ENCODE measurements at places on chromosomes 7 and 10. TPM values are rescaled to one million over a fixed set of nuclear protein-coding genes. Genes with fewer than 3 reads are reported as not detected.

DNA sequence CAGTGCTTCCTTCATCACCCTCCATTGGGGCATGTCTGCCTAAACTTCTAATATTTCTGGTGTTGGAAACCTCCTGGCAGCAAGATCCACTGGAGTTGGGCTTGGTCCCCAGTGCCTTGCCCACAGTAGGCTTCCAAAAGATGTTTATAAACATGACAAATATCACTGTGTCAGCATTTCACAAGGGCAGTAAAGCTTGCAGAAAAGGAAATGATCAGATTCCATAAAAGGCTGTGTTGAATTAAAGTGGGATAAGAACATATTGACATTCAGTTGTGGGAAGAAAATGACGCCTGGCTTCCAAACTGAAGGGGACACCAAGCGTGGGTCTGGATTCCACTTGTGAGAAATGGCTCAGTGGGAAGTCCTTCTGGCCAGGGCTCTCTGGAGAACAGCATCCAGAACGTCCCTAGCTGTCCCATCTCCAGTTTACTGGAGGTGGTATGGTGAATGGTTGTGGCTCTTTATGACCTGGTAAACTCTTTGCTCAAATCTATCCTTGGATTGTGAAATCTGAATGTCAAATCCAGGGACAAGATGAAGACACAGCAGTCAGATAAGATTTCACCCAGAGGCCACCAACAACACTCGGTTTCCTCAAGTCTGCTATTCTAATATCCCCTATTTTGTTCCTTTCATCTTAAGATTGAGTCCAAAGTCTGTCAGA, 287.2 kb downstream of the TNS3 start:
- DNase-seq: no peak

GRCh38 chr7:22442882-22443369, 57.1 kb downstream of the STEAP1B start:
- DNase-seq: no peak

DNA sequence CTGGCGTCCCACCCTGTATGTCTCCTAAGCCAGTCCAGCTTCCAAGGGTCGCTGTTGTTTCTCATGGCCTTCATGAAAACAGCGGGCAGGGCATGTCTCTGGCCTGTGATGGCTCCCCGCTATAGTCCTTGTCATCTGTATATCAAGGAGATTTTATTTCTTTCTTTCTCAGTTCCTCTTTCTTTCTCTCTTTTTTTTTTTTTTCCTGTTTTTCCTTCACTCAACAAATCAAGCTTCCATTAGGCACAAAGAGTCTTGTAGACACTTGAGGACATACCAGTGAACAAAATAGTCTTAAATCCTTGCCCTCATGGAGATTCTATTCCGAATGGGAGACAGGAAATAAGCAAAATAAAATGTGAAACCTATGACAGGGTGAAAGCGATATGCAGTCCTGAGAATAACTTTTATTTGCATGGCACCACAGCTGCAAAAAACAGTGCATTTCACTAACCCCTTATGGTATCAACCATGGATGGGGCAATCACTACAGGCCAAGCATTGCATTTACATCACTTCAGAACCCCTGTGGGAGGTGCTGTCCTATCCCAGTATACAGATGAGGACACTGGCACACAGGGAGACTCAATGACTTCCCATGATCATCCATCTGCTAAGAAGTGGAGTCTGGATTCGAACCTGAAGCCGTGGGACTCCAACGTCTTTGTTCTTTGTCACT, 50.7 kb downstream of the SYPL1 start:
- DNase-seq: no peak

GRCh38 chr7:107999779-108000560, 3.0 kb downstream of the LAMB1 start:
- DNase-seq: no peak

GRCh38 chr10:8365935-8366911, 311.7 kb downstream of the GATA3 start:
- no peak for DNase-seq

- no peak for DNase-seq
These were observed 7.9 kb upstream of the FAM170B start for GRCh38 chr10:49141541-49142332.

DNA sequence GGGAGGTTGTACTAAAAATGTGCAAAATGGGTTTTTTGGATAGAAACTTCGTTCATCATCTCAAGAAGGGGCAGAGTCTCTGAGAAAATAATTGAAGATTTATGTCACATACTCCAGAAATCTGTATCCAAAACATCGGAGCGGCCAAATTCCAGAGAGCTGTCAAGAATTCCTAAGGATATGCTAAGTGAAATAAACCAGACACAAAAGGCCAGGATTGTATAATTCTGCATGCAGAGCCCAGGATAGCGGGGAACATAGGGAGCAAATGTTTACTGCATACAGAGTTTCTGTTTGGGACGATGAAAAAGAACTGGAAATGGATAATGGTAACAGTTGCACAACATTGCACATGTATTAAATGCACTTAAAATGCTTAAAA, 224.2 kb upstream of the AUTS2 start:
- DNase-seq: no peak

- DNase-seq: no peak
These were observed 209.4 kb upstream of the FOXK1 start for GRCh38 chr7:4472728-4473127.

DNA sequence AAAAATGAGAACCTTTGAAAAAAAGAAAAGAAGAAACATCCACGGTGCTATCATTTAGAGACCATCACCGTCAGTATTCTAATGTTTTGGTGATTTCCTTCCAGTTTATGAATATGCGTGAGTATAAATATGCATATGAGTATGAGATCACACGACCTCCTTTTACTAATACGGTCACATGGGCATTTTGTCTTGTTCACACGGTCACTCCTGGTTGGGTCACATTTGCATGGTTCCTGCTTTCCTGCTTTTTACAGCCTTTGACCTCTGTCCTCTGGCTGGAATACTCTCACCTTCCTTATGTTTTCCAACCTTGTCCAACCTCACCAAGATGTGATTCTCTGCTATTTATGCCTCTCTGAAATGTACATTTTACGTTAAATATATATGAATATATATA, 25.3 kb upstream of the LMTK2 start:
- DNase-seq: no peak

DNA sequence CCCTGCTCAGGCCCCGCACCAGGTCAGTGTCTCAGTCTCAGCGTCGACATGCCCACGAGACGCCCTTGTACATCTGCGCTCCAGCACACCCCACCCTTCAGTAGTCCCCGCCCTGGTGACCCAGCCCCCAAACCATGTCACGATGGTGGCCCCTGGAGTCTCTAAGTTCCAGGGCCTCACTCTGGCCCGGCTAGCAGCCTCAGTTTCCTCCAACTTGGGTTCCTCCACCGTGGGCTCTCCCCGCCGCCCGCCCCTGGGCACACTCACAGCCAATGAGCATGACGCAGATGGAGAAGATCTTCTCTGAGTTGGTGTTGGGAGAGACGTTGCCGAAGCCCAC, 27.0 kb downstream of the KCNH2 start:
- no peak for DNase-seq

- no peak for DNase-seq
These were observed 24.5 kb downstream of the VSTM4 start for GRCh38 chr10:49090696-49091380.

GRCh38 chr7:2173189-2173827, 59.4 kb downstream of the MAD1L1 start:
- DNase-seq: no peak

DNA sequence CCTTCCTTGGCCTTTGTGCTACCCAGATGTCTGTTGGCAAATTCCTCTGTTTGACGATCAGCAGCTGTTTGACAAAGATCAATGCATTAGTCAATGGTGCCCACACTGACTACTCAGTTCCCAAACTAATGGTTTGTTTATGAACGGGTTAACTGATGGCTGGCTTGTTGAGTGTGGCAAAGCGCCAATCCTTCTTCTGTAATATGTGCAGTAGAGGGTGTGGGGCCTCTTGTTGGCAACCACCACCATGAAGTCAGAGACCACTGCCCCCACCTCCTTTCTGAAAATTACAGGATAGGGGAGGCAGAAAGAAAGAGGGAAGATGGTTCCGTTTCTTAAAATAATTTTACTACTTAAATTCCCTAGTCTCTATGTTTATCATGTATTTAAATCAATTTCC, 2.6 kb upstream of the PLCE1 start:
- DNase-seq: no peak

DNA sequence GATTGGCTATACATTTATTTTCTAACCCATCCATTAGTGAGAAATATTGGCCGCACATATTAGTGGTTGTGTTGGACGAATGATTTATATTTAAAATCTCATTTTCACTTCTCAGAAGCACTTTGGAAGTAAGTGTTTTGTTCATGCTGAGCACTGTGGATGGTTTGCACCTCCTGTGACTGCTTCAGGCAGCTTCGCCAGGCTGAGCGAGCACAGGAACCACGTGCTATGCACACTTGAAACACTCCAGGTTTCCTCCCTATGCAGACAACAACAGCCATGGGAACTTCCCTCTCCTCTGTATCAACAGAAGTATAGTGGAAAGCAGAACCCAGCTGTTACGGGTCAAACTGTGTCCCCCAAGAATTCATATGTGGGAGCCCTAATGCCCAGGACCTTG, 67.3 kb upstream of the WDR11 start:
- no peak for DNase-seq

VAX1 gene
- not detected for total RNA-seq

NPY4R2 gene
- not detected for total RNA-seq

COBL gene
- 27.7 TPM for total RNA-seq

CNPY1 gene
- not detected for total RNA-seq

POMZP3 gene
- 5.2 TPM for total RNA-seq

AOC1 gene
- not detected for total RNA-seq

All from omental fat pad (tissue), 4 donors.